ENCODE measurements at places on chromosomes 11 and 22.
A peak's percentile ranks its signal among the peaks of the same experiment; 100 is the strongest.

DNA sequence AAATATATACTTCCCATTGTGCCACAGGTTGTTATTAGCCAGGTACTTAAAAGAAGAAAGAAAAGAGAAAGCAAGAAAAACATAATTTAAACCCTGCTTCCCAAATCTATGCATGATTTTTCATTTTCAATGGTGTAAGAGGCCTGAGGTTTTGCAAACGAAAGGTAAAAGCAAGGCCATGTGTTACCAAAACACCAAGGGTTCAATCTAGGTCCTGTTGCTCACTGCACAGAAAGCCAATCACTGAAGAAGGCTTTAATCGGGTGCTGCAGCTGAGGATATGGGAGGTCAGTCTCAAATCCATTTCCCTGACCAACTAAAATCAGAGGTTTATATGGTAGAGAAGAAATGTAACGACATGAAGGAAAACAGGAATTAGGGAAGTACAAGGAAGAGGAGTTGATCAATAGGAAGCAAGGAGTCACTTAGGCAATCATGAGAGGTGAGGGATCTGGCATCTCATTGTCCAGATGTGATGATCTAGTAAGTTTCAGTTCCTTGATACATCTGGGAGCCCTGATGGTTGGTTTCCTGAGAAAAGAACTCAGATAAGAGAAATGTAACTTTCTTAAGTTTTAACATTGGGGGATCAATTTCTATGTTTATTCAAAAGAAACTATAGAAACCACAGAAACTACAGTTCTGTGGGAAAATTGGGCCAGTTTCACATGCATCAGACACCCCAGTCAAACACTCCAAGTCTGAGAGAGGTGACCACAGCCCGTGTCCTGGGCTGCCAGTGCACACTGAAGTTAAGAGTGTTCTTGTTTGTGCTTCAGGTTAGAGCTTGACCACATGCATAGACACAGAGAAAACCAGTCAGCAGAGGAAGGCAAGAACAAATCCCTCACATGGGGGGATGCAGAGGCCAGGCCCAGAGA is 18.1 kb upstream of the DKK3 start:
- DNase-seq: no peak

DNA sequence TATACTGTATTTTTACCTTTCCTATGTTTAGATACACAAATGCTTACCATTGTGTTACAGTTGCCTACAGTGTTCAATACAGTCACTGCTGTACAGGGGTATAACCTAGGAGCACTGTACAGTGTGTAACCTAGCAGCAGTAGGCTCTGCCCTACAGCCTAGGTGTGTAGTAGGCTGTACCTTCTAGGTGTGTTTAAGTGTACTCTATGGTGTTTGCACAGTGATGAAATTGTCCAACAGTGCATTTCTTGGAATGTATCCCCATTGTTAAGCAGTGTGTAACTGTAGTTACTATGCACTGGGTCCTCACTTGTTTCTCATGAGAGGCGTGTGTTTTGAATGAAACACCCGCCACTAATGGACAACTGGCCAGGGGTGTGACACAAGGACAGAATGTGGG is 269.0 kb downstream of the OPCML start:
- no peak for DNase-seq

DNA sequence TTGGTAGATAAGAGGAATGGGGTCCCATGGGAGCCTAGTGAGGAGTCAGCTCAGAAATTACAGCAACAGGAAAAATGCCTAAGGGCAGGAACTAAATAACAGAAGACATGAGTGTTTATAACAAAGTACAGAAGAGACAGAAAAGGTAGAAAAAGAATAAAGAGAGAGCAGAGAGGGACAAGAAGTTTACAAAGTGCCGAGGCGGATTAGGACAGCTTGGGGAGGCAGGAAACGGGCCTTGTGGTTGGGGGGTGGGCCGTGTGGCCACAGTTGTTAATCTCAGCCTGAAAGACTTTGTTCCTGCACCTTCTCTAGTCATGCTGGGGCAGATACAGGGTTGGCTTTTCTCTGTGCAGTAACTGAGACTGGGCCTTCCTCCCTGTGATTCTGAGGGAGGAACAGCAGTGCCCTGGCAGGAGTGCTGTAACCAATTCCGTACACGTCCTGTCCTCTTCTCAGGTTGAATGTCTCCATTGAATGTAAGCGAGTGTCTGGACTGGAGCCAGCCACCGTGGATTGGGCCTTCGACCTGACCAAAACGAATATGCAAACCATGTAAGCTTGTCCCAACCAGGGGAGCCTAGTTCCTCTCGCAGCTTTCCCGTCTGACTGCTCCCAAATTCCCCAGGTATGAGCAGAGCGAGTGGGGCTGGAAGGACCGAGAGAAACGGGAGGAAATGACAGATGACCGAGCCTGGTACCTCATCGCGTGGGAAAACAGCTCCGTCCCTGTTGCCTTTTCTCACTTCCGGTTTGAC is 13.2 kb downstream of the NAA40 start:
- peak; percentile 27 for DNase-seq

DNA sequence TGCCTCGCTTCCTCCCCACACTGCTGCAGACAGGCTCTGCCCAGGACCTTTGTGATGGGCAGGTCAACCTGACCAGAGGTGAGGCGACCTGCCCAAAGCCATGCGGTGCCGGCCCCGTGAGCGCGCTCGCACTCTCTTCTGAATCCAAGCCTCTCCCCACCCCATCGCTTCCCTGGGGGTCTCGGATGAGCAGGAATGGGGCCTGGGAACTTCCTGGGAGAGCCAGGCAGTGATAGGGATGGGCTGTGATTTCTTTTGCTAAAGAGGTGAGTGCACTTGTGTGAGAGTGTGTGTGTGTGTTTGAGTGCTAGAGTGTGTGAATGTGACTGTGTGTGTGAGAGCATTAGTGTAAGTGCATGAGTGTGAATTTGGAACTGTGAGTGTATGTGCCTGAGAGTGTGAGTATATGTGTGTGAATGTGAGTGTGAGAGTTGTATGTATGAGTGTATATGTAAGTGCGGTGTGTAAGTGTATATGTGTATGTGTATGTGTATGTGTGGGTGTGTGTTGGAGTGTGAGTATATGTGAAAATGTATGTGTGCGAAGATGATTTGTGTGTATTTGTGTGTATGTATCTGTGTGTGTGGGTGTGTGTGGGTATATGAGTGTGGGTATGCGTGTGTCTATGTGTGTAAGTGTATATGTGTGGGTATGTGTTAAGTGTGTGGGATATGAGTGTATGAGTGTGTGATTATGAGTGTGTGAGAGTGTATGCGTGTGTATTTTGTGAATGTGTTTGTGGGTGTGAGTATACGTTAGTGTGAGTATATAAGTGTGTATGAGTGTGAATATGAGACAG is 11.7 kb upstream of the LRRC10B start:
- no peak for DNase-seq

DNA sequence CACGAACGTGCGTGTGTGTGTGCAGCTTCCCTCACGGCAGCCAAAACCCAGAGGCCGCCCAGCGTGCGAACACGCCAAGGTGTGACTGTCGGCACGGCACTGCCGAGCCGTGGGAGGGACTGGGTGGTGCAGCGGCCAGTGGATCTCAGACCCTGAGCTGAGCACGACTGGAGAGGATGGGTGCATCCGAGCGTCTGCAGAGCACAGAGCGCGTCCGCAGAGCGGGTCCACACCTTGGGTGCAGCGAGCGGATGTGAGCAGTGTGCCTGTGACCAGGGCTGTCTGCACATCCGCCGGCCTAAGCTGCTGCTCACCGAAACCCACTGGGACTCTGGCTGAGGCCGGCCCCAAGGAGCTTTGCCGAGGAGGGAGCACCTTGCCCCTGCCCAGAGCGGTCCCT is 22.7 kb downstream of the PTDSS2 start:
- DNase-seq: no peak

GRCh38 chr11:59010708-59011107 is 71.4 kb downstream of the GLYATL1 start:
- DNase-seq: no peak

- DNase-seq: no peak
These were observed 134.9 kb downstream of the MYO18B start for GRCh38 chr22:25876871-25877270.

DNA sequence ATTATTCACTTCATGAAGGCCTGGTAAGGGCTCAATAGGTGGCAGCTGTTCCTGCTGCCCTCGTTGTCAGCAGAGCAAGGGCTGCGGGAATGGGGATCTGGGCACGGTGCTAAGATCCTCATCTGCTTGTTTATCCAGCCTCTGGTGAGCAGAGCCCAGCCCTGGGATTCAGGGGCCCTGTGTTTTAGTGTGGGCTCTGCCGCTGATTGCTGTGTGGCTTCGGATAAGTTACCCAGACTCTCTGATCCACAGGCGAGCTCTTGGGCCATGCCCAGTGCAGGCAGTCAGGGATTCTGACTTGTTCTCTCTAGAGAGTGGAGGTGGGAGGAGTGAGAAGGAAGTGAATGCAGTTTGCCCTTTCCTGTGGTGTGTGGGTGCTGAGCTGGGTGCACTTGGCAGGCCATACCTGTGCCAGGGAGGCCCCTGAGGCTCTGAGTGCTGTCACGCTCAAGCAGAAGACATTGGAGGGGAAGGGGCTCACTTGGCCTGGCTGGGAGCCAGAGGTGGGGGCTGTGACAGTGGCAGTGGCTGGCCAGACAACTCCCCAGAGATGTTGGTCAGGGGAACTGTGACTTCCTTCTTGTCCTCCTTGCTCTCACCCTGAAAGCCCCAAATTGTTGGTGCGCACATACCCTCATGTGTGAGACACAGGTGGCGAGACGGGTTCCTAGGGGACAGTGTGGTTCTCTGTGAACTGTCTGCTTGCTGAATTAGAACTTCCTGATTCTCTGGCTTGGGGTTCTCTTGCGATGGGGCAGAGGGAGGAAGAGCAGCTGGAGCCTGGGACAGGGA is 43.7 kb downstream of the CD82 start:
- DNase-seq: peak; percentile 36

DNA sequence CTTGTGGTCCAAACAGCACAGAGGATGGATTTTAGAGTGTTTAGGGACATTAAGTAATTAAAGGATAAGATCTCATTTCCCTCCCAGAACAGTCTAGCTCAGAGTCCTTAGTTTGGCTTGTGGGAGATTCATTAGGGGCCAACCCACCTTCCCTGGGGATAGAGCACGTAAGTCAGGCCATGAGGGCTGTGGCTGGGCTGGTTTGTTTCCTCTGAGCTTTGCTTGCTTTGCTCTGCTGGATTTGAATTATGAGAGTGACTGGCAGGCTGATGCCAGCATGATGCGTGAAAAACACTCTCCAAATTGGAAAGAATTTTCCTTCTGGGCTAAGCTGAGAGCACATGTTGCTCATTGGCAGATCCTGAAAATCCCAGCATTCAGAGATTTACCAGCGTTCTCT is 84.7 kb upstream of the HEPHL1 start:
- no peak for DNase-seq

DNA sequence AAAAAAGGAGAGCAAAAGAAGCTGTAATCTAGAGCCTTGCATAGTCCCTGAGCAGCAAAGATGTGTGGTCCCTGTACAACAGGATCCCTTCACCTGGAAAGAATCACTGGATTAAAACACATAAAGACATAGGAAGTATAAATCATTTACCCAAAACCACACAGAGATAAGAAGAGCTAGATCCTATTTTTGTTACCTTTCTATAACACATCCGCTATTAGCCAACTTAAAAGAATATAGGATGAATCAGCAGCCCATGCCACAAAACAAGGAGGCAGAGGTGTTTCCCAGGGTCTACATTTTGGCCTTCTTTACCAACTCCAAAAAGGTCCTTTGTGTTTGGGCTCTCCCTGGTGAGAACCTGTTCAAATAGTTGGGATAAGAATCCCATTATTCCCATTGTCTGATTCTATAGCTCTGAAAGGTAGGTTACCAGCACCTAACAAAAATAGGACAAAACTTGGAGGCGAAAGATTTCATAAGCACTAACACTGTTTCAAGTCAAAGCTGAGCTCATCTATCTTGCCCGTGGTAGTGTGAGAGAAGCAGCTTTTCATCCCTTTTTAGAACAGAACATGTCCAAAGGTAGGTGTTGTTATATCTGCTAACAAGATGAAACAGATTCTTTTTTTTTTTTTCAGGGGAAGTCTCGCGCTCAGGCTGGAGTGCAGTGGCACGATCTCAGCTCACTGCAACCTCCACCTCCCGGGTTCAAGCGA is 26.8 kb downstream of the PAK1 start:
- no peak for DNase-seq

DNA sequence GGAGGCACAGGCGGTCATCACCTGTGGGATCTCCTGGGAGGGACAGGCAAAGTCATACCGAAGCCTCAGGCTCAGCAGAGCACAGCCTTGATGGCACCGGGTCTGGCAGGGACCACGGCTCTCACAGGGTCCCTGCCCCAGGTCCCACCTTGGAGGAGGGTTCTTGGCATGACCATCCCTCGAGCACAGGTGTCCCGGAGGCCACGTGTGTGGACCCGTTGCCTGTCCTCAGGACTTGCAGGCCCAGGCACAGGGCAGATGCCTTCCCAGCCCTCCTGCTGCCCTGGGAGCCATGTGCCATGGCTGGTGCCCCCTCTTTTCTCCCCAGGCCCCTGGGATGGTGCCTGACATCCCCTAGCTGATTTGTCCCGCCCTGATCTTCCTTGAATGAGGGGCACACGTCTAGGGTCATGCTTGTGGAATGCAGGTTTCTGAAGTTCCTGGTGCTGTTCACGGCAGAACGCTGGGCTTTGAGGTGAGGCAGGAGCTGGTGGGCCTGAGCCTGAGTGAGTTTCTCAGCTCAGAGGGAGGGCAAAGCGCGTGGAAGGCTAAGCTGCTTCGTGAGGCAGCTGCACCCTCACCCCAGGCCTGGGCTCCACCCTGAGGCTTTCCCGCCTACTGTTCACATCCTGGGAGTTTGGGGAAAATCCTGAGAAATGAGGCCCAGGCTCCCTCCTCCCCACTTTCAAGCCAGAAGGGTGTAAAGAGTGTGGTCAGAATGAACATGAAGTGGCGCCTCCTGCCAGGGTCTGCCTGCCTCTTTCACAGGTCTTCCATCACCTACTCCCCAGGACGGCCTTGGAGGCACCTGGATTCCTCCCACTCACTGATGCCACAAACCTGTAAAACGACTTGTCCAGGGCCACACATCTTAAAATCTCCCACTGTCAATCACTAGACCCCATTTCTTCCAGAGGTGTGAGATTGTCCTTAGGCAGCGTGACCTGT is 325.8 kb upstream of the B3GAT1 start:
- no peak for DNase-seq

DNA sequence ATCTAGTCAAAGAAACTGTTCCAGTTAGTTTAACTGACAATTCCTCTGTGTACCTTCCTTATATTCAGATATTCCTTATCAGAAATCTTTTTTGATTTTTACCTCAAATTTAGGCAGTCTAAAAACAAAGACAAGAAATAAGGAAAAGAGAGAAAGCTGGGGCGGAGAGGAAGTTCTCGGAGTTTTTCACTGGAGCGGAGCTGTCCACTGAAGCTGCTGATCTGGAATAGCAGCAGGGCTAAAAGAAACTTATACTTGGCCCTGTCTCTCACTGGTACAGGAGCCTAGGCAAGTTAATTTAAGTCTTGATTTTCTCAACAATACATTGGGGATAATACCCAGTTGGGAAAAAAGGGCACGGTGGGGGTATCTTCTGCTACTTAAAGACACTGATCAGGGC is 59.2 kb upstream of the CYP2D6 start:
- DNase-seq: no peak

Measured in CD4-positive, alpha-beta T cell treated with Interleukin-1 beta for 1 hour (primary cell).